ENCODE measurements at places on chromosomes 7 and 10.

DNA sequence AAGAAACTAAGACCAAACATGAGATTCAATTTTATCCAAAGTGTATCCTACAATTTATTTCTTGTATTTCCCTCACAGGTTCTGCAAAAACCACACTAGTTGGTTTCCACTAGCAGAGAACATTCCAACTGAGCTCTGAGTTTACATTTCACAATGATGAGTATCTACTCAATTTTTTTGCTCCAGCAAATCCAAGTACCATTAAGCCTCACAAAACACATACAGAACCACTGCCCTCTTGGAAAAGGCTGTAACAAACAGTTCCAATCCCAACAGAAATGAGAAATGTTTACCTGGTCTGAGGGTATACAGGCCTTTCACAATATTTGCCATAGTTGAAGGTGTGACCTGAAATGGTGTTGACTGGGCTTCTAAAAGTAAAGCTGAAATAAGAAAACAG, 59.9 kb downstream of the CACUL1 start:
- DNase-seq: no peak

- no peak for DNase-seq
These were observed 41.0 kb upstream of the DNAAF5 start for GRCh38 chr7:685540-685939.

DNA sequence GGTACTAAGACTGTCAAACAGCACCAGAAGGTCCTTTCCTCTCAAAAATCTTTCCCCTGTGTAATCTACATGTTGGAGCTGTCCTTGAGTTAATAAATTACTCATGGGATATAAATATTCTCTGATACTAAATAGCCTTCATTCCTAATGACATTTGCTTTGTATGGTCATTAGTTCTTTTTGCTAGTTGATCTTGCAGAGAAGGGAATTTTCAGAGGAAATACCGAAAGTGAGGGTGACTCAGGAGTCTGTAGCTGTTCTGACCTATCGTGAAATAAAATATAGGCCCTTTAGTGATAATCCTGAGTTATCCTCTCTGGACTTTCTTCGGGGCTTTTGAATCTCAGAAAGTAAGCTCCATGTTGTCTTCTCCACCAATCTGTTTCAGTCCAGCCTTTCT, 19.4 kb upstream of the CLDN12 start:
- DNase-seq: no peak

- DNase-seq: no peak
These were observed 561.7 kb downstream of the SDK1 start for GRCh38 chr7:3862774-3863173.

DNA sequence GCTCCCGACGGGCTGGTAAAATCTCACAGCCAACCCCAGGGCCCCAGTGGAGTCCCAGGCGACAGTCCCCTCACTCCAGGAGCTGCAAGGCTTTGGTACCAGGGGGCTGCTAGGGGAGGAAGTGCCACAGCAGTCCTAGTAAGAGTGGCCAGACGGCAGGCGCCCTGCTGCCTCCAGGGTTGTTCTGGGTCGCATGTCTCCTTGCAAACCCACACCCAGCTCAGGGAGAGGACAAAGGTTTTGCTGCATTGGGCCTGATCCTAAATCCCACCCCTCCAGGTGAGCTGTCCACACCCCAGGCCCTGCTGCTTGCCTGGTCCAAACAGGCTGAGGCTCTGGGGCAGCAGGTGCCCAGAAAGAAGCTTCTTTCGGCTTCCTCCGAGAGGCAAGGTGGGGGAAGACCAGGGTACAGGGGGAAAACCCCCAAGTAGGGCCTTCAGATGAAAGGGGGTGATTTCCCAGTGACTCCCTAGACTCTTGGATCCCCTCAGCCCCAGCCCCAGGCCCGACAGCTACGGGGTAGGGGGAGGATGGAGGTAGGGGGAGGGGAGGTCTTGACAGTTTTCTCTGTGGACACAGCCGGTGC, 4.2 kb upstream of the KCP start:
- DNase-seq: no peak

DNA sequence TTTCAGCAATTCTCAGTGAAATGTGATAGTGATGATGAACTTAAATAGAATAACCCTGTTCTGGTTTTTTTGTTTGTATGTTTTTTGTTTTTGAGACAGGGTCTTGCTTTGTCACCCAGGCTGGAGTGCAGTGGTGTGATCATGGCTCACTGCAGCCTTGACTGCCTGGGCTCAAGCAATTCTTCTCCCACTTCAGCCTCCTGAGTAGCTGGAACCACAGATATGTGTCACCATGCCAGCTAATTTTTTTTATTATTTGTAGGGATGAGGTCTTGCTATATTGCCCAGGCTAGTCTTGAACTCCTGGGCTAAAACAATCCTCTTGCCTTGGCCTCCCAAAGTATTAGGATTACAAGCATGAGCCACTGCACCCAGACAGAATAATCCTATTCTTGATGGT, 14.3 kb upstream of the COL17A1 start:
- no peak for DNase-seq

DNA sequence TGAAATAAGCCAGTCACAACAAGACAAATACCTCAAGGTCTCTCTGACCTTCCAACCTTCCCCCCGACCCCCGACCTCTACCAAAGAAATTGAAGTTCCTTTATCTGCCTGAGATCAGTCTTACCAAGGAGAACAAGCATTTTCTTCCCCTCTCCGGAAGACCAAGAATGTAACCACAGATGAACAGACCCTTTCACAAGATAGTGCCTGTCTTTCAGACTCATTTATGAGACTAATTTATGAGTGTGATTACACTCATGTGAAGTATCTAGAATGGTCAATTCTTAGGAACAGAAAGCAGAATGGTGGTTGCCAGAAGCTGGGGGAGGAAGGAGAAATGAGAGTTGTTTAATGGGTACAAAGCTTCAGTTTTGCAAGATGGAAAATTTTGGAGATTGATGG, 108.9 kb upstream of the MKLN1 start:
- DNase-seq: no peak

DNA sequence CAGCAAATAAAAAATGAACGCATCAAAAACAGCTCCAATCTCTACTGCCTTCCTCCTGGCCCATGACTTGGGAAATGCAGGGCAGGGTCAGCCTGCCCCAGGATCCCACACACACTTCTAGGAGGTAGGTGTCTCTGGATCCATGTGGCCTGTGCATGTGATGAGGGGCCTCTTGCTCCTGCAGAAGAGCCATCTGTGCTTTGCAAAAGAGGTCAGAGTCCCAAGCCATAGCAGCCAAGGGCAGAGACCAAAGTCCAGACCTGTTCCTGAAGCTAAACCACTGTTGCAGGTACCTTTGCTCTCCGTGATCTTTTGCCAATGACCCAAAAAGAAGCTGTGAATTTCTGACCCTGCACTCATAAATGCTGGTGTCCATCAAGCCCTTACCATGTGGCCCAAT, 57.1 kb downstream of the KCNMA1 start:
- DNase-seq: no peak

GRCh38 chr7:24982917-24983316, 2.9 kb upstream of the OSBPL3 start:
- DNase-seq: no peak

DNA sequence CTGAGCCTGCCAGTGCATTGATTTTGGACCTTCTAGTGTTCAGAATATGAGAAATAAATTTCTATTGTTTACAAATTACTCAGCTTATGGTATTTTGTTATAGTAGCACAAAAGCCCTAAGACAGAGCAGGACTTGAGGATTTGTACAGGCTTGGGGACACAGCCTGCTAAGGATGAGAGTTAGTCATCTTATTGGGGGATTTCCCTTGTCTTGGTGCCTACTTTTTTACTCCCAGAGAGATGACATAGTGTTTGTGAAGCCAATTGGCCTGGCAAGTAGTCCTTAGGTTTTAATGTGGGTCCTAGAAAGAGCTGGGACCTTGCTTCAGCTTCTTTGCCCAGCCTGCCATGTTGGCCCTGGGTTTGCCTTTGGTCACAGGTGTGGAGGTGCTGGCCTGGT, 364.0 kb downstream of the REEP3 start:
- DNase-seq: no peak

Data from COR-L47 (cell line).